GM12864 (cell line): ENCODE measurements at places on chromosomes 13 and 19.

GRCh38 chr13:99636728-99637353 is 135.6 kb downstream of the TM9SF2 start:
- DNase-seq = peak; percentile 21

DNA sequence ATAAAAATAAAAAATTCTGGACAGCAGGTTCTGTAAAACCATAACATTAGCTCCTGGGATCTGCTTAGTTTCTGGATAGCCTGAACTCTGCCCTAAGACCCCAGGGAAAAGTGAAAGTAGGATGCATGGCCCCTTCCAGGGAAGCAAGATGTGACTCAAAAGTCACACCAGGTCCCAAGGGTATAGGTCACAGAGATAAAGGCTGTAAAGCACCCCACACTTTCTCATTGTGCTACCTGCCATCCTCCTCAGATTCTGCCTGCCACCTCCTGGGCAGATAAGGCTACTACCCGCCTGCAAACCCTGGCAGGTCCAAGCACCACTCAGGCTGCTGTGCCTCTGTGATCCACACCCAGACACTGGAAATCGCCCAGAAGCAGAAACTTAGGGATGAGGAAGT is 20.6 kb downstream of the FFAR2 start:
- peak; percentile 68 for DNase-seq

DNA sequence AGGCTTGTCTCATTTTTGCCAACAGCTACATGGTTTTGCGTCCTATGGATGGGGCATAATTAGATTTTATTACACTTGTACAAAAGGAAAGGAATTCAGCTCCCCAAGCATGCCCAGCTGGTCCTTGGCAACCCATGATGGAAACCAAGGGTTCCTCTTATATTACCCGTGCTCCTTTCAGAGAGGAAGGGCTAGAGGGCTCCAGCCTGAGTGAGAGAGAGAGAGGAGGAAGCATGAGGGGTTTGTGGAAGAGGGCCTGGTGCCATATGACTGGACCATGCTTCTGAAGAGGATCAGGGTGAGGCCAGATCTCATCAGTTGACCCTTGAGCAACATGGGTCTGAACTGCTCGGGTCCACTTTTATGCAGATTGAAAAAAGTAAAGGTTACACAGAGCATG is 3.5 kb upstream of the RPS9 start:
- no peak for DNase-seq

DNA sequence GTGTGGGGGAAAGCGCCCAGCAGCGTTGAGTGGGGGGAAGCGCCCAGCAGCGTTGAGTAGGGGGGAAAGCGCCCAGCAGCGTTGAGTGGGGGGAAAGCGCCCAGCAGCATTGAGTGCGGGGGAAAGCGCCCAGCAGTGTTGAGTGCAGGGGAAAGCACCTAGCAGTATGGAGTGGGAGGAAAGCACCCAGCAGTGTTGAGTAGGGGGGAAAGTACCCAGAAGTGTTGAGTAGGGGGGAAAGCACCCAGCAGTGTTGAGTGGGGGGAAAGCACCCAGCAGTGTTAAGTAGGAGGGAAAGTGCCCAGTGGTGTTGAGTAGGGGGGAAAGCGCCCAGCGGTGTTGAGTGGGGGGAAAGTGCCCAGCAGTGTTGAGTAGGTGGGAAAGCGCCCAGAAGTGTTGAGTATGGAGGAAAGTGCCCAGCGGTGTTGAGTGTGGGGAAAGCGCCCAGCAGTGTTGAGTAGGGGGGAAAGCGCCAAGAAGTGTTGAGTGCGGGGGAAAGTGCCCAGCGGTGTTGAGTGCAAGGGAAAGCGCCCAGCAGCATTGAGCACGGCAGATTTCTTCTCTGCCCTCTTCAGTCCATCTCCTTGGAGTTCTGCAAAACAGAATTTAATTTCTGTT is 138.4 kb downstream of the ATP11A start:
- DNase-seq = peak; percentile 10

DNA sequence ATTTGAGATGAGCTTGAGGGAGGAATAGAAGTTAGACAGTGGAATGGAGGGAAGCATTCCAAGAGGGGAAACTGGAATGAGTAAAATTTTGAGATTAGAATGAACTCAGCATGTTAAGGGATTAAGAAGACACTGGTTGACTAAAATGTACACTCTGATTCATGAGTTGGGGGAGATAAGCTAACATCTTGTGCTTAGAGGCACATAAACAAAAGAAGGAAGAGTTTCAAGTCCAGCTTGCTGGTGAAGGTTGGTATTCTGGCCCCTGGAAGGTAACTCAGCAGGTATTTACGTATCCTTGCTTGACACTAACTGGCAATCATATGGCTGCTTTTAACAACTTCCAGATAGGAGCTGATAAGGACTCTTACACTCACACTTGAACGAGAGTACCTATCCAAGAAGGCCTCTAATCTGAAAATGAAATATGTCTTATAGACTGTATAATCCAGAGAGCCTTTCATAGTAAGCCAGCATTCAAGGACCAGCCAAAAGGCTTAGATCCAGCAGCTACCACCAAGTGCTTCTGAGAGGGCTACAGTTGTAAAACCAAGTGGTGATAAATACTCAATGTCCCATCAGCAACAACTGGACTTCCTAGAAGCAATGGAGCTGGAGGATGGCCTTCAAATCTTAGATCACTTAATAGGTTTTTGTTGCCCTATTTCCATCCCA is 149.7 kb upstream of the SERP2 start:
- no peak for DNase-seq

GRCh38 chr19:4369888-4370260 is 26.5 kb downstream of the MPND start:
- no peak for DNase-seq

DNA sequence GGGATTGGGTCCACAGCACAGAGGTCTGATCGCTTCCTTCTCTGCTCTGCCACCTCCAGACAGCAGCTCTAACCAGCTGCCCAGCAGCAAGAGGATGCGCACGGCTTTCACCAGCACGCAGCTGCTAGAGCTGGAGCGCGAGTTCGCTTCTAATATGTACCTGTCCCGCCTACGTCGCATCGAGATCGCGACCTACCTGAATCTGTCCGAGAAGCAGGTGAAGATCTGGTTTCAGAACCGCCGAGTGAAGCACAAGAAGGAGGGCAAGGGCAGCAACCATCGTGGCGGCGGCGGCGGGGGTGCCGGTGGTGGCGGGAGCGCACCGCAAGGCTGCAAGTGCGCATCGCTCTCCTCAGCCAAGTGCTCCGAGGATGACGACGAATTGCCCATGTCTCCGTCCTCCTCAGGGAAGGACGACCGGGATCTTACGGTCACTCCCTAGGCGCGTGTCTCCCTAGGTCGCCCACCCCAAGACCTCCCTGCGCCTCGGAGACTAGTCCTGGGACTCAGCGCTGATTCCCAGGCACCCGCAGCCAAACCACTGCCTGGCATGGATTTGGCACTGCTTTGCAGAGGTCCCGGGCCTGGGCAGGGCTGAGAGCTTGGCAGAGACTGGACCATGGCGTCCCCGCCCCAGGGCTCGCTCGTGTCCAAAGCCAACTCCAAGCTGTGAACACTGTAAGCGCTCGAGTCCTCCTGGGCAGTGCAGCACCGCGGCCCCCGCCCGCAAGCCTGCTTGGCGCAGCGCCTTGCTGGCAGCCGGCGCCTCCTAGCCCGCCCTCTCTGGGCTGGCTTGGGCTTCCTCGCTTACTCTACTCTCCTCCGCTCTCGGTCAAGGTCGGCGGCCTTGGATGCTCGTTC is 1.5 kb downstream of the GSX1 start:
- DNase-seq = no peak

DNA sequence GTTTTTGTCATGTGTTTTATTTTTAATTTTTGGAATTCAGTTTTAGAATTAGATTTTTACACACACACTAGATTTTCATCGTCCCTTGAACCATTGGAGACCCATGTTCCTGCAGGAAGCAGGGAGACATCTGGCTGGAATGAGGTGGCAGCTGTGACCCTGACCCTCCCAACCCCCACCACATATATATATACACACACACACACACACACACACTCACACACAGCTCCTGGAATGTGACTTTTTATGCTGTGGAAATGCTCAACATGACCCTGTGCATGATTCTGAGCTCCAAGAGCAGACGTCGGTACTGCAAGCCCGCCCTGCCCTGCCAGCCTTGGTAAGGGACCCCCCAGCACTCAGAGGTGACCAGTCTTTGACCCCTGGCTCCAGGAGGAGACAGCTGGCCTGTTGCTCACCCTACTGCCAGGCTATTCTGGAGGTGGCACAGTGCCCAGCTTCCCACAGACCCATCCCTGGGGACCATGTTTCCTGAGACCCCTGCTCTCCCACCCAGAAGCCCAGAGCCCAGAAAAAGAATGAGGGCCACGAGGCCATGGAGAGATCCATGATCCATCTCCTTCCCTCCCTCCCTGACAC is 103.2 kb upstream of the VSTM2B start:
- DNase-seq = no peak

DNA sequence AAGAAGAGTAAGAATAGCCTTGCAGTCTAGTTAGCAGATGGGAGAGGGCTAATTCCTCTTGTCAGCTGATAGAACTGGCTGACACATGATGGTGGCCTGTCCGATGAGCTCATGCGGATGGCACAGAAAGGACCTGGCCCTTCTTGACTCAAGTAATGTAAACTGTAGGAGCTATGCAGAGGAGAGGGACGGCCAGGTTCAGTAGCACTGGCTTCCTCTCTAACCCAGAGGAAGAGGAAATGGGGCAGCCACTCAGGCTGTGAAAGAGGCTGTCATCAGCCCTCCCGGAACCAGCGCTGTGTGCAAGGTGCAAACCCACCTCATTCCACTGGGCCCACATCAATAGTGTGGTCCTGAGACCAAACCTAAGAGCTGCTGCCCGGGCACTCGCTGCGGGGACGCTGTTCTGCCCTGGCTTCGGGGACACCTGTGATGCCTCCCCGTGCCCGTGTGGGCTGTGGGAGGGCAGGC is 30.8 kb upstream of the USE1 start:
- no peak for DNase-seq

- no peak for DNase-seq
Measured at GRCh38 chr13:113649212-113649611, 8.8 kb downstream of the ATP4B start.

- no peak for DNase-seq
Measured at GRCh38 chr19:42048992-42049391, 21.0 kb downstream of the GRIK5 start.

- DNase-seq = no peak
Measured at GRCh38 chr13:51935326-51936171, 73.8 kb downstream of the CCDC70 start.

DNA sequence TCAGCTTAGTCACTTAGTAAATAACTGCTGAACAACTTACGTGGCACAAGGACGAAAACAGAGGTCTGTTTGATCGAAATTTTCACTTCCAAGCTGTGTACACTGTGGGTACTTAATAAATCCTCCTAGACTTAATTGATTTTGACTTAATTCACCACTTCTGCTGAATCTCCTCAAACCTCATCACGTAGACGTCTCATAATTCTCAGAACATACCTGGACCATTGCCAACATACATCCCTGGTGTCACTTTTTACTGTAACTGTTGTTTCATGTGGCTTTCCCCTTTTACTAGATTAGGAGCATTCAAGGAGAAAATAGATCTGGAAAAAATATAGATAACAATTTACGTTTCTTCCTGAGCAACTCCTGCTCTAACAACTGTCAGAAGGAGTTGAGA is 105.0 kb downstream of the MBNL2 start:
- DNase-seq = no peak

DNA sequence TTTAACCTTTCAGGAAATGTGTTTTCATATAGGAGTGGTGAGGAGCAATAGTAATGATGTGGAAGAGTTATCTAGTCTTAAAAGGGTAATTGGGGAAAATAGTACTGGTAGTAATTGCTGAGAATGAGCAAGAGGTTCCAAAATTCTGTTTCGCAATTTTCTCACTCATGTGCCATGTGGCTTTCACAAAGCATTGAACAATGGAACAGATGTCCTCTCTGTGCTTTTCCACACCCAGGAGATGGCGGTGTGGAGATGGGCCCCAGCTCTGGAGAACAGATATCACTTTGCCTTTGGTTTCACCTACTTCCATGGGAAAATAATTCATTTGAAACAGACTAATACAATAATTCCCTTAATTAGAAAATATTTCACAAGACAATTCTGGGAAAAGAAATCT is 170.0 kb upstream of the SLC10A2 start:
- DNase-seq = no peak

DNA sequence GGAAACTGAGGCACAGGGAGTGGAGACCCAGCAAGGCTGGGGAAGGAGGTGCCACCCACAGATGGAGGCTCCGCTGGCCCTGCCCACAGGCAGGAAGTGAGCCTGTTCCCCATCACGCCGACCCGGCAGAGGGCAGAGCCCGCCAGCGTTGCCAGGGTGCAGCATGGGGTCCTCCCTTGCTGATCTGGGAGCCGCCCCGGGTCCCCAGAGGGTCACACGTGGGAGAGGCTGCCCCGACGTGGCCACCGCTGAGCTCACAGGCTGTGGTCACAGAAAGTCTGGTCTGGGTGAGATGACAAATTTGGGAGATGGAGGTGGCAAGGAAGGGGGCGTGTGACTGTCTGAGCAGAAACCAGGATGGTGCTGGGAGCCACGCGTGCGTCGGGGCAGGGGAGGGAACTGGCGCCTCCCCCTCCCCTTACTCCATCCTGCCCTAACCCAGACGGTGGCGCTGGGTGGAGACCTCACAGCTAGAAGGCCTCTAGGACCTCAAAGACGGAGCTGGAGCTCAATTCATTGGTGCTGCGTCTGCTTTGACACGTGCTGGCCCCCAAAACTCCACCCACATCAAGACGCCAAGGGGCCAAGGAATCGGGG is 7.7 kb downstream of the MEX3D start:
- DNase-seq = no peak

DNA sequence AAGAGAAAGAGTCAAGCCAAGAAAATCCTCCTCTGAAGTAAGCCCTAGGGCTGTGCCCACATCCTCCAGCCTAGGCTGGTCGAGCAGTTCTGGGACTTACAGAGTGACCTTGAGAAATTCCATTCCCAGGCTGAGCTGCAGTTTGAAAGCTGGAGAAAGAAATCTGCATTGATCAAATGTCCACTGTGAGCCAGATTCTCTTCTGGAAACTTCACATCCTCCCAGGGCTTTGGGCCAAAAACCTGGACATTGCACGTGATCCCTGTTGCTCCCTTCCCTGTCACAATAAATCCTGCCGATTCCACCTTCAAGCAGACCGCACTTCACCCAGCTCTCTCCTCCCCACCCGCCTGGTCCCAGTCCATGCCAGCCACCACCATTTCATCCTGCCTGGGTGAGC is 15.7 kb downstream of the TMEM143 start:
- no peak for DNase-seq

DNA sequence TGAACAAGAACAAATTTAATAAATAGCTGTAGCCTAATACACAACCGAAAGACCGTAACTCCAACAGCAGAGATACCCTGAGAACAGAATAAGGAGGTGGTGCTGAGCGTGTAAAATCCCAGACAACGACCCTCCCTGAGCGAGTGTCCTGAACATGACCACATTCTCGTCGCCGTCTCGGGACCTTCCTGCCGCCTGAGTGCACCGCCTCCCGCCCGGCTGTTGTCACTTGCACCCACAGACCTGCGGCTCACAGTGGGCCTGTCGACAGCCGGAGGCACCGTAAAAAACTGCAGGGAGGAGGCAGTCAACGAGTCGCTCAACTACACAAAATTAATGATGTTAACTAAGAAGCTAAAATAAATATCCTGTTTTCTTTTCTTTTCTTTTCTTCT is 35.8 kb upstream of the GRTP1 start:
- DNase-seq = no peak

GRCh38 chr13:95771905-95772304 is 95.0 kb downstream of the DNAJC3 start:
- DNase-seq = no peak

- DNase-seq = no peak
Measured at GRCh38 chr19:56351208-56351607, 36.6 kb upstream of the ZSCAN5A start.

- DNase-seq = no peak
Measured at GRCh38 chr13:73138638-73139491, 80.1 kb downstream of the KLF5 start.

- DNase-seq = no peak
Measured at GRCh38 chr19:18743784-18744418, 47.2 kb downstream of the COMP start.
